RCC 7860 (cell line): ENCODE measurements at places on chromosomes 13 and 19.
A peak's percentile ranks its signal among the peaks of the same experiment; 100 is the strongest.

GRCh38 chr13:98487522-98487921, 89.4 kb downstream of the STK24 start:
- no peak for DNase-seq

DNA sequence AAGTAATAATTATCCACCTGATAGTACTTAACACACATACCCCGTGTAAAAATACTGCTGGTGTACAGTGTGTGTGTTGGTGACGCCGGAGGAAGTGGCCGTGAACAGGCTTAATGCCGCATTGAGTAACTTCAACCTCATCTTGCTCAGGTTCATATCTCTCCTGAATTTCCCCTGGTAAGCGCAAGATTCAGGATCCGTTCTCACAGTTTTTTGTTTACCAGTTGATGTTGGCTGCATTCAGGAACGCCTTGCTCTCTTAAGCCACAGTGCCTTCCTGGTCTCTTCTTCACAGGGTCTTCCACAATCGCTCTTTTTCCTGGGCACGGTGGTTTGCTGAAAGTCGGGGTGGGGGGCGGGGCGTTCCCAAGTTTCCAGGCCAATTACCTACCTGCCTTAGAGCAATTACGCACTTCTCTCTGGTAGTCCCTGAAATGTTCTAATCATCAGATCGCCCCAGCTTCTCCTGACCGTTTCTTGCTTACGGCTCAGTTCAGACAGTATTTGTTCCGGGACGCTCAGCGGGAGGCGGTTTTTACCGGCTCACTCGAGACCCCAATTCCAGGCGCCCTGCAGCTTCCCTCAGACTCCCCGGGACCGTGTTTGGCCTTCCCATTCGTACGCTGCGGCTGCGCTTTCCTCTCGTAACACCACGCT, 706 bp upstream of the DNAJC3 start:
- DNase-seq, result no peak

GRCh38 chr13:26412263-26412662, 145.2 kb upstream of the WASF3 start:
- no peak for DNase-seq

DNA sequence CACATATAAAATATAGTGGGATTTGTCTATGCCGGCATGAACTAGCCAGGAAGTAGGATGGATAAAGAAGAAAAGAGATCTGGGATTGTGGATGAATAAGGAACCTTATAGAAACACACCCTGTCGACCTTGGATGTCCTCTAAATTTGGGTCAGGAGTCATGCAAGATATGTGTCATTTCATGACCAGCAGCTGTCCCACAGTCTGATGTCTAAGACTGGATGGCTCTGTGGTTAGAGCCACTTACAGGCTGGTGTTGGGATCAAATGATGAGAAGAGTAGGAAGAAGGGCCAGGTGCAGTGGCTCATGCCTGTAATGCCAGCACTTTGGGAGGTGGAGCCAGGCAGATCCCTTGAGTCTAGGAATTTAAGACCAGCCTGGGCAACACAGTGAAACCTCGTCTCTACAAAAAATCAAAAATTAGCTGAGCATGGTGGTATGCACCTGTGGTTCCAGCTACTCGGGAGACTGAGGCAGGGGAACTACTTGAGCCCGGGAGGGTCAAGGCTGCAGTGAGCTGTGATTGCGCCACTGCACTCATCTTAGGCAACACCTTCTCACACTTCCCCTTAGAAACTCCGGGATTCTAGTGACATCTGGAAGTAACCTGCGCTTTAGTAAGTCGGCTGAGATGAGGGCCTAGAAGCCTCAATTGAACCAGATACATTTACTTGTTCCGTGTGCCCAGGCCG, 30.8 kb downstream of the TMED1 start:
- DNase-seq, result no peak

GRCh38 chr13:43245374-43245964, 222.1 kb downstream of the DNAJC15 start:
- peak; percentile 9 for DNase-seq

- peak; percentile 37 for DNase-seq
These were observed 7.5 kb upstream of the ARHGEF18 start for GRCh38 chr19:7340959-7341837.

DNA sequence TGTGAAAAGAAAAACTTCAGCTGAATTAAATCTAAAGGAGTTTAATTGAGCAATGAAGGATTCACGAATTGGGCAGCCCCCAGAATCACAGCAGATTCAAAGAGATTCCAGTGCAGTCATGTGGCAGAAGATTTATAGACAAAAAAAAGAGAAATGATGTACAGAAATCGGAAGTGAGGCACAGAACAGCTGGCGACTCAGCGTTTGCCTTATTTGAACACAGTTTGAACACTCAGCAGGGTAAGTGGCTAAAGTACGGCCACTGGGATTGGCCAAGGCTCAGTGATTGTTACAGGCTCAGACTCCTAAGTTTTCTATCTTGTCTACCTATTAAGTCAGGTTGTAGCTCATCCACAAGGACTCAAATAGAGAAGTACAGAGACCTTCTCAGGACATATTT, 11.6 kb upstream of the CFAP97D2 start:
- no peak for DNase-seq

DNA sequence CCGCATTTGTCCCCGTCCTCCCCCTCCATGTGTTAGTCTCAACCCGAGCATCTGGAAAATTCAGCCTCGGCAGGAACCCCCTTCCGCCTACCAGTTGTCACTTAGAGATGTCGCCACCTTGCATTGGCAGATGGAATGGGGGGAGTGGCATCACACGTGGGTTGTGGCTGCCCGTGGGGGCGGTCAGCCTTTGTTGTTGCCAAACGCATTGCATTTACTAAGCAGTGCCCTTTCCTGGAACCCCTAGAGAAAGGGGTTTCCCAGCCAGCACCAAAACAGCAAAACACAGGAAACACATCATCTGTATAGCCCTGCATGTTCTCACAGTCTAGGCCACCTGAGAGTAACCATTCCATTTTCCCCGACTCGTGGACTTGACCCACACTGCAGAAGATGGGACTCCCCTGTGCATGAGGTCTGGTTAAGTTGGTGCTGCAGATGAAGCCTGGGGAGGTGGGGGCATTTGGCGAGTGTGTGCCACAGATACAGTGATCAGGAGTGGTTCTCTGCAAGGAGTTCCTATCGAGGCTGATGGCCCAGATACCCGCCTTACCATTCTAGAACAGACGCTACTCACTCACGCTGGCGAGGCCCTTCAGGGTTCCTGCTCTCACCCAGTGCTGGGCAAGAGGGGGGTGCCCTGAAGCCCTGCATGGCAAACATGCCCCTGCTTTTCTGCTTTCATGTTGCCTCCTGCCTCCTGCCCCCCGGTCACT, 38.3 kb downstream of the TMED1 start:
- DNase-seq, result no peak

DNA sequence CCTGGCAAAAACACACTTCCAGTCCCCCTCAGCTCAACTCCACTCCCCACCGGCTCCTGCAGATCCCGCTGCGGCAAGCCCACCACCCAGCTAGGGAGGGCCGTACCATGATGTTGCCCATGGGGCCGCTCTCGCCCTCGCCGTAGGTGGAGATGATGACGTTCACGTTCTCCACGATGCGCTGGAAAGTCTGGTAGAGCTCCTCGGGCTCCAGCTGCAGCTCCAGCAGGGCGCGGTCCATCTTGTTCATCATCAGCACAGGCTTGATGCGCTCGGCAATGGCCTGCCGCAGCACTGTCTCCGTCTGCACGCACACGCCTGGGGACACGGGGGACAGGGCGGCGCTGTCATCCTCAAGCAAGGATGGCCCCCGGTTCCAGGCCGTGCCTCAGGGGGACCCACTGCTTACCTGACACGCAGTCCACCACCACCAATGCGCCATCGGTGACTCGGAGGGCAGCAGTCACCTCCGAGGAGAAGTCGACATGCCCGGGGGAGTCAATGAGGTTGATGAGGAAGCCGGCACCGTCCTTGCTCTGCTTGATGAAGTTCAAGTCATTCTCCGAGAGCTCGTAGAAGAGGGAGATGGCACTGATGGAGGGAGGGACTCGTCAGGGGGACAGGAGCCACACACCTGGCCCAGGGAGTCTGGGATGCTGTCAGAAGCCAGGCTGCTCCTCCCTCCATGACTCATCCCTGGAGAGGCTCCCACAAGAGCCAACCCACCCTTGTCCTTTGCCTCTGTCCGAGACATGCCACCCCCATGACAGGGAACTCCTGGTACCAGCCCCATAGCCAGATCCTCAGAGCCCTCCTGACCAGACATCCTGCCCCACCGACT, 2.3 kb downstream of the EEF2 start:
- DNase-seq, result peak; percentile 76

- no peak for DNase-seq
These were observed 1.4 kb downstream of the LILRB2 start for GRCh38 chr19:54279406-54279962.

GRCh38 chr19:2237051-2237868, 636 bp downstream of the SF3A2 start:
- DNase-seq, result no peak

DNA sequence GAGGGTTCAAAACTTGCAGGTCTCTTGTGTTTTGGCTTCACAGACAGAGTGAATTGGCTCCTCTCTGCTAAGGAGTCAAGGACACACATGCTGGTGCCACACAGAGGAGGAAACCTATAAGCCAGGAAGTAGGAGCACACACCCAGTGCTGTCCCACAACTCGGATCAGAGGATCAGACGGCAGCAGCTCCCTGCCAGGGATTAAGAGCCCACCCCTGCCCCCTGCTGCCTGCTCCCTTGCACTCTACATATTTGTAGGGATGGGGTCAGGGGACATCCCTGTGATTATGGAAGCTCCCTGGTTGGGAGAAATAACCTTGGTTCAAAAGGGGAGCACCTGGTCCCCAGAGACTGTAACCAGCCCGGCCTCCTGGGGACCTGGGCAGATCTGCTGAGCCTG, 77.5 kb upstream of the CLDN10 start:
- DNase-seq, result no peak

DNA sequence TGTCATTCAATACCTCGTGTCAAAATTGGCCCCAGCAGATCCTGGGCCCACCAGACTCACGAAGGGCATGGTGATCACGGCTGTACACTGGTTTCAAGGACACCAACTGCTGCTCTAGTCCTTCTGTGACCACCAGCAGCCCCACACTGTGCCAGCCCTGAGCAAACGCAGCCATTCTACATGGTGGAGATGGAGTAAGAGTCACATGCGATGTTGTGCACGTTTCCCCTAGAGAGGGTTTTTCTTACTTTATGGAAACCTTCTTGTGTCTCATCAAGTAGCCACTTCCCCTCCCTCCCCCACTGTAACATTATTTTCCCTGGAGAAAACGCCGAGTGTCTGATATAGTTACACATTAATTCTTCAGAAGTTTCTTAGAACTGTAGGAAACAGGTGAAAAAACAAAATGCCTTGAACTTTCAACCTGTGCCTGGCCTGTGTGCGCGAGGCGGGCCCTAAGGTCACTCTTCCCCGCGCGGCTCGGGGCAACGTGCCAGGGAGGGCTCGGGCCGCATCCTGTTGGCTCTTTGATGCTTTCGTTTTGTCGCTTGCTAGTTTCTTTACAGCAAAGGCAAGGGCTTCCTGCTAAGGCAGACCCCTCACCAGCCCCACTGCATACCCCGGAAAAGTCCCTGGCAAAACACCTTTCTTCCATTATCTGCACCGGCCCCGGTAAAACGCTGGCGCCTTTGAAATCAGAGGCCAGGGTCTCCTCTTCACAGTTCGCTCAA, 44.6 kb downstream of the GGACT start:
- DNase-seq, result no peak

DNA sequence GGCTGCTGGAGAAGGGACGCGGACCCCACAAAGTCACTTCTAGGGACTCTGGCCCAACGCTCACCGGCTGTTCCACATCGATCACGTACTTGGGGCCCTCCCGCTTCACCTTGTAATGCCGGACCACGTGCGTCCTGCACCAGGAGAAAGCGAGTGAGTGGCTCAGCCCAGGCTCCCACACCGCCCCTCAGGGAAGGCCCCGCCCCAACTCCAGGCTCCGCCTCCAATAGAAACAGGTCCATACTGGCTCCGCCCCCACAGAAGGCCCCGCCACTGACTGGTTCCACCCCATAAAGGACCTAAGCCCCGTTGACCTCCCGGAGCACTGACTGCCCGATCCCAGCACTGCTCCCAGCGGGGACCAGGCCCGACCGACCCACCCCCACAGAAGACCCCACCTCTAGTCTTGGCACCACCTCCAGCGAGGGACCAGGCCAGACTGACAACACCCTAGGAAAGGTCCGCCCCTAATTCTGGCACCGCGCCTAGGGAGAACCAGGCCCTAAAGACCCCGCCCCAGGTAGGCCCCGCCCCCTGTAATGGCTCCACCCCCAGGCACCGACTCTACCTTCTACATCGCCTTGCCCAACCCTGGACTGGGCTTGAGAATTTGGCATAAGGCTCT, 11.3 kb downstream of the STAP2 start:
- DNase-seq, result no peak

GRCh38 chr13:80054806-80055205, 286.1 kb downstream of the SPRY2 start:
- no peak for DNase-seq

DNA sequence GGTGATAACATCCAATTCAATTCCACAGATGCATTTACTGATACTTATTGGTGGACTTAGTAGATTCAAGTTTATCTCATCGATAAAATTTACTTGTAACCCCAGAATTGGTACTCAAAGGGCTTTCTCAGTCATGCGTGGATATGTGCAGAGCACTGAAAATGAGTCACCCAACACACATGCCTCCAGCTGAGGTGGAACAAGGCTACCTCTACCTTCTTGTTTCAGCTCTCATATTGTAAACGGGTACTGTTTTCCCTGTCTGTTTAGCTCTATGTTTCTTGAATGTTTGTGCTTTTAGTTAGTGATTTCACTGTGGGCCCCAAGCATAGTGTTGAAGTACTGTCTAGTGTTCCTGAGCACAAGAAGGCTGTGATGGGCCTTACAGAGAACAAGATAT, 1.5 kb downstream of the LRRC63 start:
- no peak for DNase-seq

- DNase-seq, result no peak
These were observed 1356.6 kb downstream of the SLITRK5 start for GRCh38 chr13:89027694-89028306.

DNA sequence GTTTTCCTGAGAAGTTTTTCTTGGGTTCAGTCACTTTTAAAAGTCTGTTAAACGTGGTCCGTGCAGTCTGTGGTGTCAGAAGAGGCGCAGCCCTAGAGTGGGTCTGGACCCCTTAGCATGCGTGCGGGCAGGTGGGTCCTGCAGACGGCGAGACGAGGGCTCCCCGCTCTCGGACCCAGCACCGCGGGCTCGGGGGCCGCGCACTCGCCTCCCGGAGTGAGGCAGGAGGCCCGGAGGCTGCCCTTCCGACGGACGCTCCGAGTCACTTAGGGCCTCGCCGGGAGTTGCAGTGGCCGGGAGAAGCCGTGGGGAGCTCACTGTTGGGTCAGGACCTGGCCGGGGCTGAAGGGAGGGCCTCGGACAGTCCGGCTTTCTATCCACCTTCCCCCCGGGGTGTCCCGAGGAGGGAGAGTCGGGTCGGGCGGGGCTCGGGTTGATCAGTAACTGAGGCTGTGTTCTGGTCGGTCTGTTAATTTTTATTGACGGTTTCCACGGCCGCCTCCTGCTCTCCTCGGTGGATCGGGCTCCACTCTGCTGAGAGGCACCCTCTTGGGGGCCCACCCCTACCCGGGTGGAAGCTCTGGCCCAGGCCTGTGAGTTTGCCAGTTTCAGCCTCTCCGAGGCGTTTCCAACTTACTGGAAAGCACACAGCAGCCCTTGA, 1.3 kb downstream of the PTBP1 start:
- DNase-seq, result peak; percentile 52
